ENCODE measurements at places on chromosomes 6 and 20. TPM values are rescaled to one million over a fixed set of nuclear protein-coding genes. Genes with fewer than 3 reads are reported as not detected.
A peak's percentile ranks its signal among the peaks of the same experiment; 100 is the strongest.

GRCh38 chr6:17601386-17601703 is 1.2 kb downstream of the FAM8A1 start:
- no peaks in the 10 kb centered on the region for H3K27me3 ChIP-seq
- H3K27ac ChIP-seq, result peak overlapping the region; percentile 93

DNA sequence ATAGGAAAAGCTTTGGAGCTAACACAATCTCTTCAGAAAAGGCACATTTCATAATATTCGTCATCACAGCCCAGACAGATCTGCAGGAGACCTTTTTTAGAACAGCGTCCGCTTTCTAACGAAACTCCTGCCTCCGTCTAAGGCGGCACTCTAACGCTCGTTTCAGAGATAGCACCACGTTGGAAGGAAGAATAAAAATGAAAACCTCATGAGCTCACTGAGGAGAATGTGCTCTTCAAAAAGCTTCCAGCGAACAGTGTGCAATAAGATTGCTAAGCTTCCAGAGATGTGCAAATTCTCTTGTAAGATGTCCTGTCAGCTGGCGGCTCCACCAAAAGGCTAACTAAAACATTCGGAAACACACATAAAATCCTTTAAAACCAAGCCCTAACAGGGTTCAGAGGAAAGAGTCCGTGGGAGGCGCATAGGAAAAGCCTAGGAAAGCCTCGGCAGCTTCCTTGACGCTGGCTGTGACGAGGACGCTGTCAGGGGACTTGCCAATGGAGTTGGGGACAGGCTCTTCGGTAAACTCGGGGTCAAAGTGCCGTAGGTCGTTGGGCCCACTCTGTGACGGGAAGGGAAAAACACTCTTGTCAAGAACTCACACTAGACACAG is 117.6 kb upstream of the SLC2A12 start:
- peaks cover 36% of the 10 kb centered on the region for H3K4me1 ChIP-seq
- peak overlapping the region; percentile 95 for H3K4me3 ChIP-seq
- DNase-seq, result no peak
- peaks cover 67% of the 10 kb centered on the region for H3K36me3 ChIP-seq
- H3K27me3 ChIP-seq, result no peaks in the 10 kb centered on the region

- H3K27me3 ChIP-seq, result no peaks in the 10 kb centered on the region
- DNase-seq, result no peak
- H3K36me3 ChIP-seq, result no peaks in the 10 kb centered on the region
- H3K4me3 ChIP-seq, result no peak overlapping the region
- H3K27ac ChIP-seq, result no peak overlapping the region
Measured at GRCh38 chr6:38281126-38281525, 358.6 kb downstream of the BTBD9 start.

DNA sequence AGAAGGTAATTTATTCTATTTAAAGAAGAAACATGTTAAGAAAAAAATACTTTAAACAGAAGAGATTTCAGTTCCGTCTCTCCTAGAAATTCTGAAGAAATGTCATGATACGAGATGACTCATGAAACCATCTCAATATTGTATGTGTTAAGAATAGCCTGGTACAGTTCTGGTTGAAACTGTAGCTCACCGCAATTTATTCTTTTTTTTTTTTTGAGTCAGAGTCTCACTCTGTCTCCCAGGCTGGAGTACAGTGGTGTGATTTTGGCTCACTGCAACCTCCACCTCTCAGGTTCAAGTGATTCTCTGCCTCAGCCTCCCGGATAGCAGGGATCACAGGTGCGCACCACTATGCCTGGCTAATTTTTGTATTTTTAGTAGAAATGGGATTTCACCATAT is 103.3 kb downstream of the ARHGAP18 start:
- H3K27ac ChIP-seq, result no peak overlapping the region
- H3K4me1 ChIP-seq, result no peaks in the 10 kb centered on the region
- H3K36me3 ChIP-seq, result peaks cover 5% of the 10 kb centered on the region
- no peaks in the 10 kb centered on the region for H3K27me3 ChIP-seq

- peaks cover 16% of the 10 kb centered on the region for H3K27me3 ChIP-seq
- H3K4me1 ChIP-seq, result no peaks in the 10 kb centered on the region
- no peak overlapping the region for H3K4me3 ChIP-seq
Measured at GRCh38 chr6:150569161-150569560, 30.5 kb upstream of the PLEKHG1 start.

REPS1 gene
- polyA plus RNA-seq, result 36.6 TPM

GRCh38 chr6:33577718-33578117 is 2.4 kb downstream of the BAK1 start:
- peaks cover 37% of the 10 kb centered on the region for H3K4me1 ChIP-seq
- H3K27me3 ChIP-seq, result no peaks in the 10 kb centered on the region
- no peak for DNase-seq

GRCh38 chr20:9877932-9878495 is 39.1 kb upstream of the PAK5 start:
- H3K4me3 ChIP-seq, result no peak overlapping the region
- H3K27ac ChIP-seq, result no peak overlapping the region
- H3K4me1 ChIP-seq, result no peaks in the 10 kb centered on the region
- H3K27me3 ChIP-seq, result no peaks in the 10 kb centered on the region

GRCh38 chr6:143939364-143939763 is 68.7 kb downstream of the PLAGL1 start:
- H3K27ac ChIP-seq, result peak overlapping the region; percentile 20
- no peaks in the 10 kb centered on the region for H3K27me3 ChIP-seq
- H3K36me3 ChIP-seq, result no peaks in the 10 kb centered on the region
- peaks cover 30% of the 10 kb centered on the region for H3K4me1 ChIP-seq
- no peak overlapping the region for H3K4me3 ChIP-seq
- no peak for DNase-seq

CYP24A1 gene
- polyA plus RNA-seq, result not detected

DNA sequence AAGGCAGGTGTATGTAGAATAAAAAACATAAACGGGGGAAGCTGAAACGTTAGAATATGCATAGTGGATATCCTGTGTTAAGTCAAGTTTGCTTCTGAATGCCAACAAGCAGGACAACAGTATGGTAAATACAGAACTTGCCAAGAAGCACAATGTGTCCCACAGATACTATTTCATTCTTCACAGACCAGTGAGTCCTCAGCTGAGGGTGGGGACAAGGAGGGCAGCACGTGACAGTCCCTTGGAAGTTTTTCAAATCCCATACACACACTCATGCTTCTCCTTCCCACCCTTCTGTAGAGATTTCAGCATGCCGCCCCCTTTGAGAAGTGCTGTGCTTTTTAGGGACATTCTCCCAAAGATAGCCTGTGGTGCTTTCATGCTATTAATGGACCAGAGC is 268.5 kb upstream of the ECI2 start:
- DNase-seq, result no peak
- H3K27ac ChIP-seq, result no peak overlapping the region
- H3K36me3 ChIP-seq, result no peaks in the 10 kb centered on the region
- H3K4me1 ChIP-seq, result peaks cover 15% of the 10 kb centered on the region
- H3K27me3 ChIP-seq, result no peaks in the 10 kb centered on the region

GSTA3 gene
- polyA plus RNA-seq, result not detected

- no peaks in the 10 kb centered on the region for H3K27me3 ChIP-seq
- no peak overlapping the region for H3K4me3 ChIP-seq
- no peaks in the 10 kb centered on the region for H3K36me3 ChIP-seq
- peaks cover 37% of the 10 kb centered on the region for H3K4me1 ChIP-seq
- peak; percentile 94 for DNase-seq
Measured at GRCh38 chr20:34891166-34892062, 15.0 kb downstream of the ACSS2 start.

MTFR2 gene
- polyA plus RNA-seq, result 0.41 TPM

MOCS3 gene
- polyA plus RNA-seq, result 0.48 TPM

GRCh38 chr6:9361749-9362148 is 926.4 kb upstream of the SLC35B3 start:
- H3K27me3 ChIP-seq, result no peaks in the 10 kb centered on the region
- no peaks in the 10 kb centered on the region for H3K36me3 ChIP-seq
- H3K4me1 ChIP-seq, result no peaks in the 10 kb centered on the region
- no peak for DNase-seq
- H3K4me3 ChIP-seq, result no peak overlapping the region
- no peak overlapping the region for H3K27ac ChIP-seq

DNA sequence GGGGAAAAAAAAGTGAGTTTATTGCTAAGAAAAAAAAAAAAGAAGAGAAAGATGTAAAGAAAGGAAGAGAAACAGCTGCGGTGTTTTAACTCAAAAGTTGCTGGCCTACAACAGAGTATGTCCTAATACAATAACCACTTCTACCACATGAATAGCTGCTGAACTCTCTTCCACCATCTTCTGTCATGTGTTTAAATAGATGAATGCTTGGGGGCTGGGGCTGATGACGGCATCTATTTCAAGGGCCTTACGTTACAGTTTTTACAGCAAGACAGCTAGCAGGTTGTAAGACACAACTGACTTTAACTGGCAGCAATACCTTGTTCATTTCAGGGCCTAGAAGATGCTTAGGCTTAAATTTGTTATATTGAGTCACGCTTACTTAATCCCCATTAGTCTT is 50.4 kb downstream of the MAP3K7 start:
- no peak for DNase-seq
- H3K27me3 ChIP-seq, result no peaks in the 10 kb centered on the region
- peaks cover 43% of the 10 kb centered on the region for H3K36me3 ChIP-seq

- H3K36me3 ChIP-seq, result no peaks in the 10 kb centered on the region
- H3K27me3 ChIP-seq, result peaks cover 59% of the 10 kb centered on the region
- H3K27ac ChIP-seq, result no peak overlapping the region
- H3K4me1 ChIP-seq, result peaks cover 2% of the 10 kb centered on the region
Measured at GRCh38 chr6:28824793-28825731, 98.7 kb downstream of the TRIM27 start.

CD24 gene
- 0.06 TPM for polyA plus RNA-seq

DNA sequence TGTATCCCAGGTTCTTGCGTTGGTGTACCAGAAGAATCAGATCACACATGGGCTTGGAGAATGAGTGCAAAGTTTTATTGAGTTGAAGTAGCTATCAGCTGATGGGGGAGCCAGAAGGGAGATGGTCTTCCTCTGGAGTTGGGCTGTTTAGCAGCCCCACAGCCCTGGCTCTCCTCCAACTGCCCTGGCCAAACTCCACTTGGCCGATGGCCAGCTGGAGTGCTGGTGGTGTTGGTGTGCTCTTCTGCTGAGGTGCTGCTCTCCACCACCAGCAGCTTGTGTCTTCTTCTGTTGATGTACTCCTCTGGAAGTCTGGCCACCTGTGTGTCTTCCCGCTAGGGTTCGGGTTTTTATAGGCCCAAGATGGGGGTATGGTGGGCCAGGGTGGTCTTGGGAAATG is 172.8 kb downstream of the TINAG start:
- DNase-seq, result no peak
- H3K4me1 ChIP-seq, result no peaks in the 10 kb centered on the region
- no peaks in the 10 kb centered on the region for H3K36me3 ChIP-seq
- H3K4me3 ChIP-seq, result no peak overlapping the region
- H3K27ac ChIP-seq, result no peak overlapping the region

CLVS2 gene
- not detected for polyA plus RNA-seq

DNA sequence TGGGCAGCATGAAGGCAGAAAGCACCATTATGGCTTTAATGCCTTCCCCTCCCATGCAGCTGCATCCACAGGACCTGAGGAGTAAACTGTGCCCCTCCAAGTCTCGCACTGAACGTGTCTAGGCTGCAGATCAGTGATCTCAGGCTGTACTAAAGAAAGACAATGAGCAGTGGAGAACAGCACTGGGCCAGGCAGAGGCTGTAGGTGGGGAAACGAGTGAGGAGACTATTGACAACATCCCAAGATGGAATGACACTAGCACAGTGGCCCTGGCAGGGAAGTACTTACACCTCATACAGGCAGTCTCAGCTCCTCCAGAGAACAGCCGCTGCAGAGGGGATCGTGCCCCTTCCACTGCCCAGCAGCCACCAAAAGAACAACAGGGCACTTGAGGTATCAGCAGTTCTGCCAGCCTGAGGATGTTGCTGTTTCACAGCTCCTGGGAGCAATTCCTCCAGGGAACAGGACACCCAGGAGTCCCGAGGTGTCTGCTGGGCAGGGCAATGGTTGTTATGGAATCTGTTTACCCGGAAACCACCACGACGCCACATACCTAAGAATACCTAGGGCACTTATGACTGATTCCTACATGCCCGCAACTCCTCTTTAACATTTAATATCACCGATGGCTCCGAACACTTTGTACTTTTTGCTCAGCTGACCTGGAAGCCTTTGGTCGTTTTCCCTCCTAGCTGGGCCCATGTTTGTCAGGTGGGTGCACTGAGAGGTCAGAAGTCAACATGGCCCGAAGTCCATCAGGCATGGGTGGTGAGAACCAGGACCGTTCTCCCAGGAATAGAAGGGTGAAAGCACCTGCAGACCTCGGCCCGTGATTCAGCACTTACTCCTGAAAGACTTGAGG is 79.1 kb downstream of the SLC22A23 start:
- DNase-seq, result no peak
- no peaks in the 10 kb centered on the region for H3K36me3 ChIP-seq
- no peaks in the 10 kb centered on the region for H3K27me3 ChIP-seq
- H3K4me1 ChIP-seq, result no peaks in the 10 kb centered on the region
- no peak overlapping the region for H3K27ac ChIP-seq

- no peak overlapping the region for H3K27ac ChIP-seq
- DNase-seq, result no peak
- H3K4me1 ChIP-seq, result no peaks in the 10 kb centered on the region
- no peak overlapping the region for H3K4me3 ChIP-seq
- H3K36me3 ChIP-seq, result no peaks in the 10 kb centered on the region
- no peaks in the 10 kb centered on the region for H3K27me3 ChIP-seq
Measured at GRCh38 chr6:138267971-138268895, 49.9 kb upstream of the PBOV1 start.

DNA sequence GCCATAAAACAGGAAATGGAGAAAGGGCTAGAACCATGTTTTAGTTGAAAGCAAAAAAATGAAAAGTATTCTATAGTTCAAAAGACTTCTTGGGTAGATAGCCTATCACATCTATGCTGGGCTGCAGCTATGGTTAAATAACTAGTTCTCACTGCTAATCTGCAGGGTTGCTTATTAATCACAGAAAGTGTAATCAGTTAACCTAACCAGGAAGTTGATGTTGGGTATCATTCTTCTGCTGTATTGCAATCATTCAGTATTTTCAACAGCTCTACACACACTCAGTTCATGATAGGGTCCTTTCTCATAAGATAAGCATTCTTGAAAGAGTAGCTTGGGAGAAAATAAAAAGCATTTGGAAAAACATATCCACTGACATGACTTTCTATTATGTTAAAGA is 135.2 kb upstream of the TCF21 start:
- H3K4me1 ChIP-seq, result no peaks in the 10 kb centered on the region
- H3K36me3 ChIP-seq, result no peaks in the 10 kb centered on the region
- no peak overlapping the region for H3K27ac ChIP-seq
- H3K4me3 ChIP-seq, result no peak overlapping the region

DNA sequence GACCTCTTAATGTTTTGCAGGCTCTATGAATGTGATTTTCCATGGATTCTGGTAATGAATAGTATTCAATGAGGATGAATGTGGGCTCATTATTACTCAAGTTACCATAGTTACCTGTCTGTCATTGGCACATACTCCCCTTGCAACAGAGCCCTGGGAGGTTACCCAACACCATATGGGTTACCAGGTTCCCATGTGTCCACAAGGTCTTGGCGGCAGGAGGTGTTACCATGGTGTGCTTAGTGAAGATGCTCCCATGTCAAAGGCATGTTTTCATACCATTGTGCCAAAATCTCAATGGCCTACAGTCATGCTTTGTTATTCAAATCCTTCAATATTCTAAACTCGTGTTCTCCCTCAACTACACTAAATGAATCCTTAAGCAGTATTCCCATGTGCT is 232.5 kb downstream of the HDGFL1 start:
- H3K4me1 ChIP-seq, result no peaks in the 10 kb centered on the region
- H3K36me3 ChIP-seq, result no peaks in the 10 kb centered on the region
- H3K4me3 ChIP-seq, result no peak overlapping the region
- no peaks in the 10 kb centered on the region for H3K27me3 ChIP-seq
- no peak overlapping the region for H3K27ac ChIP-seq

GRCh38 chr6:128595544-128595943 is 75.1 kb upstream of the PTPRK start:
- H3K4me3 ChIP-seq, result no peak overlapping the region
- no peaks in the 10 kb centered on the region for H3K4me1 ChIP-seq
- DNase-seq, result no peak
- no peaks in the 10 kb centered on the region for H3K27me3 ChIP-seq
- H3K36me3 ChIP-seq, result no peaks in the 10 kb centered on the region

All from CD14-positive monocyte (primary cell).